ENCODE measurements at places on chromosomes 13 and 19.
A peak's percentile ranks its signal among the peaks of the same experiment; 100 is the strongest.

DNA sequence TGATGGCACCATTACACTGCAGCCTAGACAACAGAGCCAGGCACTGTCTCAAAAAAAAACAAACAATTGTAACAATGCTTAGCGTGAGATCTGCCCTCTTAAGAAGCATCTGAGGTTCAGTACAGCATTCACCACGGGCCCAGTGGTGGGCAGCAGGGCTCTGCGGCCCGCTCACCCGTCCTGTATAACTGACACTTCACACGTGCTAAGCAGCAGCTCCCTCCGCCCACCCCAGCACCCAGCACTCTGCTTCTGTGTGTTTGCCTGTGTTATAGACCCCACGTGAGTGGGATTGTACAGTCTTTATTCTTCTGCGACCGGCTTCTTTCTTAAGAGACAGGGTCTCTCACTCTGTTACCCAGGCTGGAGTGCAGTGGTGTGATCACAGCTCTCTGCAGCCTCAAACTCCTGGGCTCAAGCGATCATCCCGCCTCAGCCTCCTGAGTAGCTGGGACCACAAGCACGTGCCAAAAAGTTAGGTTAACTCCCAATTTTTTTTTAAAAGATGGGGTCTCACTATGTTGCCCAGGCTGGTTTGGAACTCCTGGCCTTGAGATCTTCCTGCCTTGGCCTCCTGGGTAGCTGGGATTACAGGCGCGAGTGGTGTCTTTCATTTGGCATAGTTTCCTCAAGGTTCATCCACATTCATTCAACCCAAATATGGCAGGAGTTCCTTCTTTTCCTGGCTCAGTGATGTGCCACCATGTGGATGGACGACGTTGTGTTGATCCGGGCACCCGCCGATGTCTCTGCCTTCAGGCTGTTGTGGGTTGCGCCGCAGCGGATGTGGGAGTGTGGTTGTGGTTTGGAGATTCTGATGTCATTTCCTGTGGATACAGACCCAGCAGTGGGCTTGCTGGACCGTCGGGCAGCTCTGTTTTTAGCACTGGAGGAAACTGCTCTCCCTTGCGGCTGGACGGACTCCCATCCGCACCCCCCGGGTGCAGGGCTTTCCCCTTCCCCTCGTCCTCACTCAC, 170.0 kb downstream of the KDM4B start:
- peak; percentile 87 for DNase-seq

DNA sequence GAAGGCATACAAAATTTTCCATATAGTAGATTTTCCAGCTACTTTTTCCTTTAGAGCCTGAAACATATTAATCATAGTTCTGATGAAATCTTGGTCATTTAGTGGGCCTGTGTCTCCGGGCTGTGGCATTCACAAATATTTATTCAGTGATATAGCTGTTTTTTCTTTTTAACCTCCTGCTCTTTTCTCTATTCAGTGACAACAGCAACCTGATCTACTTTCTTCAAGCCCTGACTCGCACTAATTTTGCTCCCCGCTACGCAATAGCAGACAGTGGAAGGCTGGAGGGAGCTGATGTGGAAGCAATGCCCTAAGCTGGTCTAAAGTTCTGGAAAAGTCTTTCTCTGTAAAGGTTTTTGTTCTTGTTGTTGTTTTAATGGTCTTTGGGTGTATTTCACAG, 289.7 kb downstream of the SLITRK6 start:
- DNase-seq = no peak

DNA sequence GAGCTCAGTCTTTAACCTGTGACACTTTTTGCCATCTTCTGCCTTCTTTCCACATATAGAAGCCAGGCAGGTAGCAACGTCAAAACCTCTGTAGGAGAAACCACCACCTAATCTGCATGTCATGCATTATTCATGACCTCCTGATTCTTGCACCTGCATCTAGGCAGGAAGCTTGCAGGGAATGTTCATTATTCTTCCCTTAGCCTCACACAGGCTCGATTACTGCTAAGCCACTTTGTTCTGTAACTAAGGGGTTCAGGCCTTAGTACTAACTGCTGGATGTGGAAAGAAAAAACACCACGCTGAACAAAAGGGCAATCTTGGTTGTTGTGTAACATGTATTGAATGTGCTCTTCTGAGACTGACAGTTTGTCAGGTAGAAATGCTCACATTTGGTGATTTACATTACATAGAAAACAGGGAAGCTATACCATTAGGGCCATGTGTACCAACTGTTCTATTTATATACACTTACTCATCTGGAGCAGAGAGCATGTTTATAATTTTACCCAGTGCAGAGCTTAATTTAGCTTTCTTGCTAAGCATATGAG, 366.9 kb downstream of the KLF12 start:
- DNase-seq = no peak

GRCh38 chr13:27909378-27909777, 10.4 kb upstream of the PDX1 start:
- no peak for DNase-seq

DNA sequence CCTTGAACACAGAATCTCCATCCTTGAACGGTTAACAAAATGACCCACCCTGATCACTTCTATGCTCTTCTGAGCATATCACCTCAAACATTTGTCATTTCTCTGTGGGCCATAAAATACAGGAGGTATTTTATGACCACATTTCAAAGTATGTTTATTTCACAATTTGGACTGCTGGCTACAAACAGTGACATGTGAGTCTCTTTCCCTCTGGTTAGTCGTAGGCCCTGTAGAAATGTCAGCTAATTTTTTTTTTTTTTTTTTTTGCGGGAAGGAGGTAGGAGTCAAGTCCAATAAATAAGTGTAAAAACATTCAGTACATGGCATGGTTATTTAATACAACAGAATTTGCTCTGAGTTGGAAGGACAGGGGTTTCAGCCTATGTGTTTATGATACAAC, 70.7 kb downstream of the FOXO1 start:
- DNase-seq = no peak

DNA sequence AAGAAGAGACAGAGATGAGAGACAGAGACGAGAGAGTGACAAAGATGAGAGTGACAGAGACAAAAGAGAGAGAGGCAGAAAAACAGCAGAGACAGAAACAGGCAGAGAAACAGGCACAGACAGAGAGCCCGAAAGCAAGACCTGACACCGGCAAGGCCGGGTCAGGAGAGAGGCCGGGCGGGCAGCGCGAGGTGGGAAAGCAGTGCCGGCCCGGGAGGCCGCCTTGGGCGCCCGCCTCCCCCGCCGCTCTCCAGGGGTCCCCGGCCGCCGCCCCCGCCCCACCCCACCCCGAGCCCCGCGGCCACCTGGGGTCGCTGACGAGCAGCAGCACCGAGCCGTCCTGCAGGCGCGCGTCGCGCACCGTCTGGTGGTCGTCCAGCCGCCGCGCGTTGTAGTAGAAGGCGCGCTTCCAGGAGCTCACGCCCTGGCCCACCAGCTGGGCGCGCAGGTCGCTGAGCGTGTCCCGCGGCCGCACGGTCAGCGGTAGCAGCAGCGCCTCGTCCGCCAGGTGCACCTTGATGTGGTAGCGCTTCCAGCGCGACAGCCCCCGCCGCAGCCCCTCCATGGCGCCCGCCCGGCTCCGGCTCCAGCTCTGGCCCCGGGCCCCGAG, at the start of gene TINCR:
TSS of gene TINCR (minus strand) at position 594 of the 610 bp plus-strand sequence.
- DNase-seq = no peak

- DNase-seq = no peak
These were observed 194.8 kb upstream of the TSC22D1 start for GRCh38 chr13:44770951-44771350.

GRCh38 chr13:80171096-80171495, 169.8 kb downstream of the SPRY2 start:
- DNase-seq = no peak

- no peak for DNase-seq
These were observed 165.2 kb downstream of the RNF17 start for GRCh38 chr13:24929196-24929595.

GRCh38 chr19:262125-262524, 29.1 kb downstream of the PLPP2 start:
- DNase-seq = no peak

DNA sequence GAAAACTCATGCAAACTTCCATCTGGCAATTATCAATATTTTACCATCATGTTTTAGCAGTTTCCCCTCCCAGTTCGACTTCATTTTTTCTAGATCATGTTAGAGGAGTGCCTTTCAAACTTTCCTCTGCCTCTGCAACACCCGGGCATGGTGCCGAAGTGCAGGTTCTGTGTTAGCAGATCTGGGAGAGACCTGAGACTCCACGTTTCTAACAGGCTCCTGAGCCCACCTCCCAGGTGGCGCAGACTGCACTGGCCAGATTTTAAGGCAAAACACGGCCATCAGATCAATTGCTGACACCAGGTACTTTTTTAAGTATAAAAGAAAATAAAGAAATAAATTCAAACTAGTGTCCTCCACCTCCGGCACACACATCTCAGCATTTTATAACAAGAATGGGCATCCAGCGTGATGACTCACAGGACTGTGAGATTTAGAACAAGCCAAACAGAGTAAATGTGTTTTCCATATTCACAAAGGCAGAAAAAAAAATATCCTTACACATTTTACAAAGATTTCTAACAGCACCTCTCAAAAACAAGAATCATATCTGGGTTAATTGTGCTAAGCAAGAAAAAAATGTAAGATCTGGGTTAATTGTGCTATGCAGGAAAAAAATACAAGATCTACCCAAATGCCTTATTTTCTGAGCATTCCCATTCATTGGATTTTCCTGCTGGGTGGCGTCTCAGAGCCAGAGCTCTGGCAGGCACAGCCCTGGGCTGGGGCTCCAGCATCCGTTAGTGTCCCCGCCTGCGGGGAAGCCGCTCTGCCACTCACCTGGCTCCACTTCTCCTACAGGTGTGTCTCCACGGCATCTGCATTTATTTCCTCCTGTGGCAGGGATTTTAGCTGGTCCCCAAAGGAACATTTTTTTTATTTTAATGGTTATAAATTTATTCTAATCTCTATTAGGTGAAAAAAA, 127.9 kb upstream of the SOX1 start:
- no peak for DNase-seq

- DNase-seq = no peak
These were observed 67.4 kb downstream of the GGACT start for GRCh38 chr13:100520936-100521850.

- no peak for DNase-seq
These were observed 21.6 kb downstream of the SPATA13 start for GRCh38 chr13:24181991-24182702.

DNA sequence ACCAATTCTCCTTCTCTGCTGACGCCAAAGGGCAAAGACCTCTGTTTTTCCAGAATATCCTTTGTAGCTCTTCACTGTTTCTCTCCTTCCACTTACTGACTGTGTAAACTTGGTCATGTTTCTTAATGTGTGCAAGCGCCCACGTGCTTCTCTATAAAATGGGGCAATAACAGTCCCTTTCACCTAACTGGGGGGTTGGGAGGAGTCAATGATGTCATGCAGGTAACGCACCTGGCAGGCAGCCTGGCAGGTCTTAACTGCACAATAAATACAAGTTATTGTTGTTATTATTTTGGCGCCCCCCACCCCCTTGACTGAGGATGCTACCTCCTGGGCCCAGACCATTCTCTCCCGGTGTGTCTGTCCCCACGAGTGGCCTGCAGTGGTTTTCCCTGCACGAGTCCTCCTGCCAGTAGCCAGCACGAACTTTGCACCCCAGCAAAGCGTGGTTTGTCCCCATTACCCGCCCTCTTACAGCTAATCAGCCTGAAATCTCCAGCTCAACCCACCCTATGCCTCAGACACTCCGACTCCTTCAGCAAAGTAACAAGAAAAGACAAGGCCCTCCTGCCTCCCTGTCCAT, 5.3 kb downstream of the SBSN start:
- no peak for DNase-seq

DNA sequence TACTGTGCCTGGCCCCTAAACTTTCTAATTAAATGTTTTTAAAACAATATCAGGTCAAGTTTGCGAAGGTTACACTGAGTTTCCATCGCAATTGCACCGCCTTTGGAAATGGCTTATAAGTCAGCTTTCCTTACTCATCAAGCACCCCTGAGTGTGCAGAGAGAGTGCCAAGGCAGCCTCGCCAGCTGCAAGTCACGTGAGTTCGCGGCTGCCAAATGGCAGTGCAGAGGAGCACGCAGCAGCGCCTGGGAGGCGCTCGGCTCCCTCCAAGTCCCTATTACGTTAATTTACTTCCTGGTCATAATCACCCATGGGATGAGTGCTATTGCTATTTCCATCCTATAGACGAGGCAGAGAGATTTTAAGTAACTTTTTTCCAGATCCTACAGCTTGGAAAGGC, 319.6 kb downstream of the TEX29 start:
- no peak for DNase-seq

- no peak for DNase-seq
These were observed 29.7 kb downstream of the SIAH3 start for GRCh38 chr13:45821811-45822210.

DNA sequence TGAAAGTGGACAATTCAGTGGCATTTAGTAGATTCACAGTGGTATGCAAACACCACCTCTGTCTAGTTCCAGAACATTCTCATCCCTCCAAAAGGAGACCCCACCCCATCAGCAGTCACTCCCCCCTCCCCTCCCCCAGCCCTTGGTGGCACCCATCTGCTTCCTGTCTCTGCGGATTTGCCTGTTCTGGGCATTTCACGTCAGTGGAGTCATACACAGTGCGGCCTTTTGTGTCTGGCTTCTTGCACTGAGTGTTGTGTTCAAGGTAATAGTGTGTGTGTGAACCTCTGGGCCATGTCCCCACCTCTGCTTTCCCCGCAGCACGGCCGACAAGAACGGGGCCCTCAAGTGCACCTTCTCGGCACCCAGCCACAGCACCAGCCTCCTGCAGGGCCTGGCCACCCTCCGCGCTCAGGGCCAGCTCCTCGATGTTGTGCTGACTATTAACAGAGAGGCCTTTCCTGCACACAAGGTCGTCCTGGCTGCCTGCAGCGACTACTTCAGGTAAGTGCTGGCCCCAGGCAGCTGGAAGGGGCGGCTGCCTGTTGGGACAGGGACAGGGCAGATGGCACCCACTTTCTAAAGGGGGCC, 19.4 kb upstream of the CRTC1 start:
- DNase-seq = no peak

DNA sequence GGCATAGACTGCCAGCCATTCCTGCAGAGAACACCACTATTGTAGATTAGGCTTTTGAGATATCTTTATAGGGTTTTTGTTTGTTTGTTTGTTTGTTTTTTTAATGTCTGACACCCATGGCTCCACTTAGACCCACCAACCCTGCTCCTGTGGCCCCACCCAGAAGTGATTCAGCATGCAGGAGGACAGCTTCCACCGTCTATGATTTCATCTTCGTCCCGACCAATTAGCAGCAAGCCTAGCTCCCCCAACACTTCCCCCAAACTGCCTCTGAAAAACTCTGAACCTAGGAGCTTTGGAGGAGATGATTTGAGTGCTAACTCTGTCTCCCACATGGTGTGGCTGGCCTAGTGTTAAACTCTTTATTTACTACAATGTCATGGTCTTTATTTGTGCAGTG, 108.3 kb upstream of the RXFP2 start:
- DNase-seq = no peak

- DNase-seq = no peak
These were observed 4.8 kb downstream of the F2RL3 start for GRCh38 chr19:16893686-16893989.

GRCh38 chr19:41799444-41800000, 3.1 kb downstream of the CEACAM3 start:
- no peak for DNase-seq

GRCh38 chr13:41345165-41345913, 34.3 kb downstream of the NAA16 start:
- no peak for DNase-seq
